ENCODE measurements at places on chromosomes 11 and 22. TPM values are rescaled to one million over a fixed set of nuclear protein-coding genes. Genes with fewer than 3 reads are reported as not detected.
A peak's percentile ranks its signal among the peaks of the same experiment; 100 is the strongest.

- no peaks in the 10 kb centered on the region for H3K36me3 ChIP-seq
- no peaks in the 10 kb centered on the region for H3K4me1 ChIP-seq
- H3K4me3 ChIP-seq: no peak overlapping the region
Observed at GRCh38 chr22:25627271-25627852, 62.9 kb downstream of the GRK3 start.

The KCNK7 gene
- 0.27 TPM for total RNA-seq

GRCh38 chr11:92828556-92828955, 140.9 kb upstream of the MTNR1B start:
- no peaks in the 10 kb centered on the region for H3K4me1 ChIP-seq
- H3K27me3 ChIP-seq: no peaks in the 10 kb centered on the region
- no peak for DNase-seq
- no peak overlapping the region for H3K4me3 ChIP-seq
- H3K27ac ChIP-seq: no peak overlapping the region

The IGLL5 gene
- total RNA-seq: 104 TPM

- H3K27me3 ChIP-seq: no peaks in the 10 kb centered on the region
- H3K36me3 ChIP-seq: no peaks in the 10 kb centered on the region
- DNase-seq: no peak
- H3K4me3 ChIP-seq: no peak overlapping the region
Observed at GRCh38 chr11:114982141-114982540, 303.8 kb downstream of the NXPE2 start.

The DRD2 gene
- total RNA-seq: not detected

DNA sequence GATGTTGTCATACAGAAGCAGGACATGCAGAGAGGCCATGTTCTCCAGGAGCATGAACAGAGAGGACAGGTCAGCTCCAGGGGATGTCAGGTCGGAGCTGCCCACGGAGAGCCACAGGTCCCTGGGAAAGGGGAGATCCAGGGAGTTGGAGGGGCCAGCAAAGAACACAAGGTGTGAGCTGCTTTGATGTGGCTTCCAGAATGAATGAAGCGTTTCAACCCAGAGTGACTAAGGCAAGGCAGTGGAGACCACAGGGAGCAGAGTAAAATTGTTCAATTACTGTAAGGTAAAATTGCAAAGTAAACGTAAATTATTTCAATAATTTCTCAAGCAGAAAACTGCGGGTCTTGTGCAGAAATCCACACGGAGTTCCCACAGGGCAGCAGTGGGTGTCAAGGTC, 5.6 kb upstream of the SCGB2A1 start:
- no peak overlapping the region for H3K27ac ChIP-seq
- H3K36me3 ChIP-seq: no peaks in the 10 kb centered on the region
- no peaks in the 10 kb centered on the region for H3K4me1 ChIP-seq
- DNase-seq: no peak
- no peak overlapping the region for H3K4me3 ChIP-seq

DNA sequence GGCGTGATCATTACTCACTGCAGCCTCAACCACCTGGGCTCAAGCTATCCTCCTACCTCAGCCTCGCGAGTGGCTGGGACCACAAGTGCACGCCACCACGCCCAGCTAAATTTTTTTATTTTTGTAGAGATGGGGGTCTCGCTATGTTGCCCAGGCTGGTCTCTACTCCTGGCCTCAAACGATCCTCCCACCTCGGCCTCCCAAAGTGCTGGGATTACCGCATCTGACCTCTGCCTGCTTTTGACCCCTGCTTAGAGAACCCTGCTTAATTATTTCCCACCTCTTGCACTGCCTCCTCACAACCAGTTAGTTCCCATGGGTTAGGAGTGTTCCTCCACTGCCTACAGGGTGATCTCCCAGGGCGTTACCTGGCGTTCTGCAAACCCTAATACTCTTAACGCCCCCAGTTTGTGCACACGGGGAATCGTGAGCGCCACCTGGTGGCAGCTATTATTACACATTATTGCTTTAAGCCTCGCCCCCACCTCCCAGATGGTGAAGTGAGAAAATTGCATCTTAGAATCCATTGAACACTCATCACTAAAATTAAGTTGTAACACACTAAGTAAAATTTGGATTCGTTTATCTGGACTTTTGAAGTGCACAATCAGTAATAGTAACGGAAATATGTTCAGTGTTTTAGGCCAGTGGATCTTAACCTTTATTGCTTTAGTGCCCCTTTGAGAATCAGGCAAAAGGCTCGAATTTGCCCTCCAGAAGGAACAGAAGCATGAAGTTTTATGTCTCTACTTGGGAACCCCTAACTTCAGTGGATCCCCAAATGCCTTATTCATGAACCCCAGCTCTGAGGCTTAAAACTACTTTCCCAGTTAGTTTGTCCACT, 61.4 kb upstream of the ASPHD2 start:
- H3K27ac ChIP-seq: no peak overlapping the region
- no peak overlapping the region for H3K4me3 ChIP-seq
- peak; percentile 28 for DNase-seq
- H3K27me3 ChIP-seq: peaks cover 7% of the 10 kb centered on the region
- H3K36me3 ChIP-seq: no peaks in the 10 kb centered on the region
- H3K4me1 ChIP-seq: no peaks in the 10 kb centered on the region

GRCh38 chr22:42717197-42717928, 3.3 kb downstream of the A4GALT start:
- peak overlapping the region; percentile 43 for H3K27ac ChIP-seq
- H3K4me3 ChIP-seq: no peak overlapping the region
- DNase-seq: no peak
- peaks cover 22% of the 10 kb centered on the region for H3K4me1 ChIP-seq
- H3K36me3 ChIP-seq: no peaks in the 10 kb centered on the region

DNA sequence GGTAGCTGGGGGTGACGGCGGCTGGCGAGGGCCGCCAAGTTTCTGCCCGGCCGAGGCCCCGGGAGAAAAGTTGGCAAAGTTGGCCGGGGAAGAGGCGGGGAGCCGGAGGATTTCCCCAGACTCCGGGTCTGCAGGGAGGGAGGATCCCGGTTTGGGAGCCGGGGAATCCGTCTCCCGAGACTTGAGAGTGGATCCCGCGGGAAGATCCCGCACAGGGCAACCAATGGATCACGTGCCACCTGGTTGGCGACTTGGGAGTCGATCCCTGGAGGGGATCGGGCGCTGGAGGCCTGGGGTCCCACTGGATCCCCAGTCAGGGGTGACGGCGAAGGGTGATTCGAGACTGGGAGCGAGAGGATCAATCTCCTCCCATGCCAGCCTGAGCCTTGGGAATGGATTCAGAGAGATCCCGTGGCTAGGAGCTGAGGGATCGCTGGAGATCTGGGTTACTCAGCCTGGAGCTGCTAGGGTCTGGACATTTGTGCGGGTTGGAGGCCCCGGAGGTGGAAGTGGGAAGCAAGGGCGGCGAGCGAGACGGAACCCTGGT, 394 bp downstream of the KIAA1671 start:
- H3K36me3 ChIP-seq: no peaks in the 10 kb centered on the region
- peak; percentile 71 for DNase-seq

The NCAM1 gene
- total RNA-seq: 18.6 TPM

- H3K36me3 ChIP-seq: no peaks in the 10 kb centered on the region
- H3K27ac ChIP-seq: no peak overlapping the region
- peaks cover 6% of the 10 kb centered on the region for H3K4me1 ChIP-seq
Observed at GRCh38 chr11:127804747-127805400, 782.5 kb downstream of the ETS1 start.

DNA sequence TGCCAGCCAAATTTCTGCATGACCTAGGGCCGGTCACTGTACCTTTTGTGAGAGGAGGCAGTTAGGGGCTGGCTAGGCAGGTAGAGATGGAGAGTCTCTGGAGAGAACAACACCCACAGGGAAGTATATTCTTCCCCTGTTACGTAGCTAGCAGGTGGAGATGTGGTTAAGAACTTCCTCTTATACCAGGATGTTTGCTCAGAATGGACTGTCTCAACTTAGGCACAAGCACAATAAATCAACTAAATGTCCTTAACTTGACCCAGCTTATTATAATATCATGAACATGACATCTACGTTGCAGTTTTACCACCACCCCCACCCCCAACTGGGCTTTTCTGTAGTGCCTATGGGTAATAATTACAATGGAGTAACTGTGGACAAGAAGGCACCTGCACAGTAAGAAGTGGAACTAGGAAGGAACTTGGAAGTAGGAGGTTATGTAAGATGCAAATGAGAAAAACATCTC, 60.7 kb upstream of the MPEG1 start:
- H3K4me1 ChIP-seq: peaks cover 21% of the 10 kb centered on the region
- H3K36me3 ChIP-seq: no peaks in the 10 kb centered on the region
- H3K27me3 ChIP-seq: no peaks in the 10 kb centered on the region
- peak overlapping the region; percentile 76 for H3K27ac ChIP-seq
- DNase-seq: peak; percentile 48
- no peak overlapping the region for H3K4me3 ChIP-seq

The NAALADL1 gene
- total RNA-seq: 75.6 TPM

DNA sequence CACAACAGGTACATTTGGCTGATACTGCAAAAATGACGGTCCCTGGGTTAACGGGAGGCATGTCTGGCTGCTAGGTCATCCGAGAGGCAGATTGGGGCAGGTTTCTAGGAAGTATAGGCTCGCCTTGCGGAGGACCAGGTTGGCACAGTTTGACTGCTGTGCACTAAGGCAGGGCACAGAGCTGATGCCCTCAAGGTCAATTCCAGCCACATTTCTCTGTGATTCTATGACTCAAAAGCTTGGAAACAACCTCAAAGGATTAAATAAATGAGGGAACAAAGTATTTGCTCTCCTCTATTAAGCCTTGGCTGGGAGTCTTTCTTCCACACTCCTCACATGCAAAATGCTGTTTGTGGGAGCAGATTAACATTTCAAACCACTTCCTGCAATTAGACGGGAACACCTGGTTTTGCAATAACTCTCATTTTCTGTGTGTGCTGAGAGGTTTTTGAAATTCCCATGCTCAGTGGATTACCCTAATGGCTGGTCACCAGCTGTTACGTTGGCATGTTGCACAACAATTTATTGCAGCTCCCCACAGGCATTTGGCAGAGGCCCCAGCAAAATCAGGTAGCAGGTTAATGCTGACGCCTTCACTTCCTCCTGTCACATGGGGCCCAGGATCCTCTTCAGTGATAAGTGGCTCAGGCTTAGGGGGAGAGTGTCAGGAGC, 61.0 kb upstream of the PLET1 start:
- peak overlapping the region; percentile 65 for H3K27ac ChIP-seq
- H3K4me1 ChIP-seq: peaks cover 5% of the 10 kb centered on the region
- peak; percentile 84 for DNase-seq

The IGF2 gene
- 8.2 TPM for total RNA-seq

DNA sequence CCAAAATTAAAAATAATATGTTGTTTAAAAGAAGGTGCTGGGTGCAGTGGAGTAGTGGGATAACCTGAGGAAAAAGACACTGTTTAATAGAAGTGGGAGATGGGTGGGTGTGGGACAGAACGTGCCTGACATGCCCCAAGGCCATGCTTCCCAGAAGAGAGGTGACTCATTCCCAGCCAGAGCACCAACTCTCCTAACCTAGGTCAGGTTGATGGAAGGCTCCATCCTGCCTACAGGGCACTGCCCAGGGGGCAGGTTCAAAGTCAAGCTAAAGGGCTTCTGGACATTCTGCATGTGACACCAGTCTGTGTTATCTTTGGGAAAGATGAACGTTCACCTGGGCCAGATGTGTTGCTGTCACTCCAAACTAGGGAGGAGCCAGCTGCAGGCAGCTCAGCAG, 453.1 kb downstream of the SOX6 start:
- H3K4me1 ChIP-seq: peaks cover 12% of the 10 kb centered on the region
- no peak for DNase-seq
- no peak overlapping the region for H3K4me3 ChIP-seq
- H3K27me3 ChIP-seq: no peaks in the 10 kb centered on the region
- H3K27ac ChIP-seq: no peak overlapping the region

The APOL5 gene
- not detected for total RNA-seq

The UCP2 gene
- 36.7 TPM for total RNA-seq

The C2CD2L gene
- 35.6 TPM for total RNA-seq

DNA sequence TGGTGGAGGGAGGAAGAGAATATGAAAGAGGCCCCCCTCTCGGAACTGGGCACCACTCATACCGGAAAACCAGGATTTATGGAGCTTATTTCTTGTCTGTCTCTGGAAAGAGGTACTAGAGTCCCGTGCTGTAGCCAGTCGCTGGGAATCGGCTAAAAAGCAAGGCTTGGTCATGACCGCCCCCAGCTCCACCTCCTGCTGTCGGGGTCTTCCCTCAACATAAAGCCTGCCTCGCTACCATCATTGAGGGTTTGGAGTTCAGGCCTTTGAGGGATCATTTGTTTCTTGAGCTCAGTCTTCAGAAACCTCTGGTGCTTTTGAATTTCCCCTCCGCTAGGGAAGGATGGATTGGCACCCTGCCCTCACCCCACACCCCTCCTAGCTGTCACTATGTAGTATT, 97.1 kb downstream of the TSPAN18 start:
- no peak overlapping the region for H3K27ac ChIP-seq
- H3K4me3 ChIP-seq: no peak overlapping the region
- H3K27me3 ChIP-seq: no peaks in the 10 kb centered on the region

The LARGE1 gene
- 110 TPM for total RNA-seq

DNA sequence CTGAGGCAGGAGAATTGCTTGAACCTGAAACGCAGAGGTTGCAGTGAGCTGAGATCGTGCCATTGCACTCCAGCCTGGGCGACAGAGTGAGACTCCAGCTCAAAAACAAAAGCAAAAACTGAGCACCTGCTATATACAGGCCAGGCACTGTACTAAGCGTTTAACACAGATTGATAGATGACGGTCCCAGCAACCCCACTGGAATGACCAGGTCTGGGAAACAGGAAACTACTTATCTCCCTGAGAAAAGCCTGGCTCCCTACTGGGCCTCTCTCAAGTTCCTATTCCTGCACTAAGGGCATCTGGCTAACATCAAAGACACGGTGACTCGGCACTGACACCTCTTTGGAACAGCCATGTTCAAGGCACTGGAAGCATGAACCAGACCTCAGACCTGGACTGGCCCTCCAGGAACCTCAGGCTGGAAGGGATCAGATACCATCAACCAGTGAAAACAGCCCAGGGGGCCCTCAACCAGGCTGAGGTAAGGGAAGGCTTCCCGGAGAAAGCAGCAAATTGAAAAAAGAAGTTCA, 16.6 kb downstream of the ARAP1 start:
- no peaks in the 10 kb centered on the region for H3K27me3 ChIP-seq
- DNase-seq: no peak
- H3K4me1 ChIP-seq: peaks cover 40% of the 10 kb centered on the region

The SEPTIN5 gene
- 709 TPM for total RNA-seq

The OR5B21 gene
- not detected for total RNA-seq

DNA sequence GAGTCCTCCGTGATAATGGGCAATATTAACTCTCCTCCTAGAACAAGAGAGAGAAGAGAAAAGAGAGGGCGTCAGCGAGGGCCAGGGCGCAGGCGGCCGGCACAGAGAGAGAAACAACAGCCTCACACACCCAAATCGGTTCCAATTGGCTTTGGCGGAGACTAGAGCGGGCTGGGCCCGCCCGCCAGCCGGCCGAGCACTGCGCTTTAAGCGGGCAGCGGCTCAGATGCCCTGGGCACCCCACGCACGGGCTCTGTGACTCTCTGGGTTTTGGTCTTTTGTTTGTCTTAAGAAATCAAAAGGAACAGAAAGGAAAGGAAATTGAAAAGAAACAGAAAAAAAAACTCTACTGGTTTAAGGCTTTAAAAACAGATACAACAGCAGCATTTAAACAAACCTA, 17.0 kb downstream of the SLC22A12 start:
- H3K27me3 ChIP-seq: no peaks in the 10 kb centered on the region
- no peak for DNase-seq
- H3K4me3 ChIP-seq: peak overlapping the region; percentile 4
- H3K4me1 ChIP-seq: no peaks in the 10 kb centered on the region
- no peak overlapping the region for H3K27ac ChIP-seq

Measured in transverse colon (tissue), 4 donors.